ENCODE measurements at places on chromosomes 13 and 19.
A peak's percentile ranks its signal among the peaks of the same experiment; 100 is the strongest.

GRCh38 chr13:111913761-111914140 is 153.2 kb upstream of the SOX1 start:
- DNase-seq, result no peak

GRCh38 chr19:2552859-2553258 is 76.9 kb downstream of the GADD45B start:
- DNase-seq, result peak; percentile 25

GRCh38 chr19:6274756-6275155 is 5.0 kb downstream of the MLLT1 start:
- DNase-seq, result no peak

GRCh38 chr13:35252536-35253205 is 223.8 kb downstream of the MAB21L1 start:
- DNase-seq, result no peak

- DNase-seq, result no peak
Measured at GRCh38 chr19:7883796-7884570, 4.3 kb upstream of the LRRC8E start.

- no peak for DNase-seq
Measured at GRCh38 chr19:15666883-15667282, 6.0 kb upstream of the CYP4F12 start.

DNA sequence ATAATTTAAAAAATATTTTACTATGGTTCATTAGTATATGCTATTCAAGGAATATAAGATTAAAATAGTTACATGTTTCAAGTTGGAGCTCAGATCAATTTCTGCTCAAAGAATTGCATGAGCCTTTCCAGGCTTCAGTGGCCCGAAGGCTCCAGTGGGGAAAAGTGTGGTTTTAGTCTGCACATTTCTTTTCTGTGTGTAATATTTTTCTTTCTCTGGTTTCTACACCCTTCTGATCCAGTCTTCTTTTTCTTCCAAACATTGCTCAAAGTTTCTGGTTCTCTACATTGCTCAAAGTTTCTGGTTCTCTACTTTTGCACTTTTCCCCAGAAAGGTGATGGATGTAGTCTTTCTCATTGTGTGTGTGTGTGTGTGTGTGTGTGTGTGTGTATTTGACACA is 64.7 kb upstream of the OXGR1 start:
- no peak for DNase-seq

DNA sequence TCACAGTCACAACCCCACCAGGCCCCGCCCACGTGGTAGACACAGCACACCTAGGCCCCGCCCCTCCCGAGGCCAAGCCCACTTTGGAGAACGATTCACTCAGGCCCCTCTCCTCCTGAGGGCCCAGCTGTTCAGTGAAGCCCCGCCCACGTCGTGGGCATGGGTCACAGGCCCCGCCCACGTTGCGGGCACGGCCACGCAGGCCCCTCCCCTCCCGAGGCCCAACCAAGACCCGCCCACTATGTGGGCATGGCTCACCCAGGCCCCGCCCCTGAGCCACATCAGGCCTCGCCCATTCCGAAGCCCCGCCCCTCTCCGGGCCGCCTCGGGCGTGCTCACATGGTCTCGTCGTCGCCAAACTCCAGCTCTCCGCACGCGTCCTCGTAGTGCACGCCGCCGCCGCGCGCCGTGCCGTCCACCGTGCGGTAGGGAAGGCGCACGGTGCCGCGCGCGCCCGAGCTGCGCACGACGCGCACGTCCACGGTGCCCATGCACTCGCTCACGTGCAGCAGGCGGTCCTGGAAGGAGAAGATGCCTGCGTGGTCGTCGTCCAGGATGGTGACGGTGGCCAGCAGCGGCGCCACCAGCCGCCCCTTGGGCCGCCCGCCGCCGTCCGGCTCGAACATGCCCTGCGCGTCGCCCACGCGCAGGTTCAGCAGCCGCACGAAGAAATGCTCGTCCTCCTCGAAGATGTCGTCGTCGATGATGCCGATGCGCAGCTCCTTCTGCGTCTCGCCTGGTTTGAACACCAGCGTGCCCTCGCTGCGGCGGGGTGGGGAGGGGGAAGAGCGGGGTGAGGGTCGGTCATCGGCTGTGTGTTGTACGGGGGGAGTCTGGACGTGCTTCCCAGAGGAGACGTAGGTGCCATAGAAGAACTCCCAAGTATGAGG is 24.0 kb downstream of the SLC8A2 start:
- DNase-seq, result peak; percentile 42

- DNase-seq, result no peak
Measured at GRCh38 chr13:59398127-59398526, 765.6 kb downstream of the DIAPH3 start.

Measured in T-helper 17 cell (primary cell).